ENCODE measurements at places on chromosomes 16 and 17.

GRCh38 chr17:78497115-78497540 lies 80.1 kb downstream of the DNAH17 start:
- peak; percentile 87 for DNase-seq
- H3K4me3 ChIP-seq, result no peak overlapping the region
- no peaks in the 10 kb centered on the region for H3K36me3 ChIP-seq
- no peaks in the 10 kb centered on the region for H3K4me1 ChIP-seq
- H3K27ac ChIP-seq, result no peak overlapping the region
- no peaks in the 10 kb centered on the region for H3K27me3 ChIP-seq

DNA sequence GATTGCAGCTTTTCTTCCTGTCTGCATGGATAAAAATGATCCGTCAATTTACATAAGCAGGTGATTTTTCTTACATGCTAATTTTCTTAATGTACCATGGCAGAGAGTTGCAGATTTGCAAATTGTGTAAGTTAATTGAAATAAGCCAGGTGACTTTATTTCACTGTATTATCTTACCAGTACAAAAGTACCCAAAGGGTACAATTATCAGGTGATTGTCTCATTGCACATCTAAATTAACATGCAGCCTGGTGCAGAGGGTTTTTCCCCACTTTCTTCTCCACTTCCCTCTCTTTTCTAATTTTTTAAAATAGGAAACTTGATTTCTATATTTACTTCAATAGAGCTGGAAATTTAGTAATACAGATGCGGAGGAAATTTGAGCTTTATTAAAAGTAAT lies 11.2 kb downstream of the NLK start:
- no peak overlapping the region for H3K4me3 ChIP-seq
- no peak for DNase-seq
- H3K27me3 ChIP-seq, result no peaks in the 10 kb centered on the region
- no peak overlapping the region for H3K27ac ChIP-seq
- peaks cover 1% of the 10 kb centered on the region for H3K36me3 ChIP-seq

DNA sequence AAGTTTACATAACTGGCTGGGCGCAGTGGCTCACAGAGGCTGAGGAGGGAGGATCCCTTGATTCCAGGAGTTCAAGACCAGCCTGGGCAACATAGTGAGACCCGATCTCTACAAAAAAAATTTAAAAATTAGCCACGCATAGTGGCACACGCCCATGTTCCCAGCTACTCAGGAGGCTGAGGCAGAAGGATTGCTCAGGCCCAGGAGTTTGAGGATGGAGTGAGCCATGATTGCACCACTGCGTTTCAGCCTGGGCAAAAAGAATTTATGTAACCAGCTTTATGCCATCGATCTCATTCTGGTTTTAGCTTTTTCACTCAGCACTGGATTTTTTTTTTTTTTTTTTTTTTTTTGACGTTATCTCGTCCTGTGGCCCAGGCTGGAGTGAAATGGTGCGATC lies 9.1 kb upstream of the CD300E start:
- peaks cover 1% of the 10 kb centered on the region for H3K27me3 ChIP-seq
- H3K4me3 ChIP-seq, result no peak overlapping the region
- H3K36me3 ChIP-seq, result no peaks in the 10 kb centered on the region

GRCh38 chr16:56349086-56349415 lies 76.3 kb downstream of the AMFR start:
- peaks cover 10% of the 10 kb centered on the region for H3K4me1 ChIP-seq
- H3K36me3 ChIP-seq, result no peaks in the 10 kb centered on the region
- H3K27me3 ChIP-seq, result no peaks in the 10 kb centered on the region
- H3K27ac ChIP-seq, result no peak overlapping the region
- DNase-seq, result no peak
- H3K4me3 ChIP-seq, result no peak overlapping the region

GRCh38 chr17:37081287-37081686 lies 132.5 kb downstream of the AATF start:
- H3K27ac ChIP-seq, result no peak overlapping the region
- peaks cover 15% of the 10 kb centered on the region for H3K36me3 ChIP-seq
- H3K4me1 ChIP-seq, result no peaks in the 10 kb centered on the region
- no peak overlapping the region for H3K4me3 ChIP-seq
- no peaks in the 10 kb centered on the region for H3K27me3 ChIP-seq
- no peak for DNase-seq

GRCh38 chr16:14331020-14331419 lies 259.9 kb downstream of the MRTFB start:
- peaks cover 6% of the 10 kb centered on the region for H3K36me3 ChIP-seq
- DNase-seq, result no peak
- H3K27ac ChIP-seq, result no peak overlapping the region
- H3K27me3 ChIP-seq, result no peaks in the 10 kb centered on the region
- peaks cover 4% of the 10 kb centered on the region for H3K4me1 ChIP-seq
